ENCODE measurements at places on chromosomes 11 and 22.

DNA sequence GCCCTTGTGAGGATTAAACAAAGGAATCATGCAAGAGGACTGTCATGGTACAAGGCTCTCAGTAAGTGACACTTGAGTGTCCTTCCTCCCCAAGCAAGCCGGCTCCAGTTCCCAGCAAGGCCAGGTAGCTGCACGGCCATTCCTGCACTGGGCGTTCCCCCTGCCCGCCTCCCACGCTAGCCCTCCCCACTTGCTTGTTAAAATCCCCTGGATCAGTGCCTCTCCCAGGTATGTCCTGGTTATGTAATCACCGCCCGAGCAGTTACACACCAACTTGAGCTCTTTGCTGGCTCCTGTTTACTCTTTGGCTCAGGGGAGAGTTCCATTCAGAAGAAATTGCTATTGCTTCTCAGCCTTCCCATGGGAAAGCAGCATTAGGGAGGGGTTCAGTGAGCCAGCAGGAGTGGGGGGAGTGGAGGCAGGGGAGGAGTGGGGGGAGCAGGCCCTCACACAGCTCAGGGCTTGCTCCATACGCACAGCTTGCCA is 19.4 kb upstream of the MYEOV start:
- DNase-seq = no peak

DNA sequence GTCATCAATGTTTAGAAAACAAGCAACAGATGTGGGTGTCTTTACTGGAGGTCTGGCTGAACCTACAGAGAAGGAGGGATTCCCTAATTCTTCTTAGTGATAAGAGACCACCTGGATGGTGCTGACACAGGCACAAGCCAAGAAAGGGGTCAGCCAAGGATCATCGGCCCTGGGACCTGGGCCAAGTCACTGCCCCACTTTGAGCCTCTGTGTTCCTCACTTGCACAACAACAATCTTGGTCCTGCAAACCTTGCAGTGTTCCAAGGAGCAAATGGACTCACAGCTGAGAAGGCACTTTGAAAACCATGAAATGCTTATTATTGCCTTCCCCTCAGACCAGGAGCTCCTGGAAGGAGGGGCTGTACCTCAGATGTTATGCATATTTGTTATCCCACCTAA is 7.0 kb upstream of the KCNE3 start:
- no peak for DNase-seq

GRCh38 chr11:47506795-47507562 is 46.0 kb downstream of the CELF1 start:
- DNase-seq = no peak

DNA sequence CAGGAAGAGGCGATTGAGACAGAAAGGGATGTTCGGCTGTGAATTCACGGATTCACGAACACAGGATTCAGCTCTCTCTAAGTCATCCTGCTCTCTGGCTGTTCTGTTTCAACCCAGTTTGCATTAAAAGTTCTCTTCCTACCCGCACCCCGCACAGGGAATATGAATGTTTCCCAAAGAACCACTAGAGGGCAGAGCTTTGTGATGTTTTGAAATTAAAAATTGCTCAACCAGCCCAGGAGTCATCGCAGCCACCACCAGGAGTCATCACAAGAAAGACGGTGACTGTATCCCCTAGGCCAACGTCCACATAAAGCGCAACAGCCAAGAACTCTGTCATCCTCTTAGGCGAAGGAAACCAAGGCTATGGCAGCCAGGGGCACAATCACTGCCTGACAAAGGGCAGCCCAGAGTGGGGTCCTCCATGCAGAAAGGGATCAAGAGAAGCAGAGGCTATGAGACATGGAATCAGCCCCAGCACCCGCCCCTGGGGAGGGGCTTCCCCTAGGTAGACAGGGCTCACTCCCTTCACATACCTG is 122.4 kb downstream of the WT1 start:
- DNase-seq = no peak

GRCh38 chr22:49087198-49087597 is 740.5 kb downstream of the BRD1 start:
- DNase-seq = no peak

- no peak for DNase-seq
Measured at GRCh38 chr22:50670513-50670912, 2.1 kb upstream of the SHANK3 start.

- DNase-seq = no peak
Measured at GRCh38 chr11:72940417-72940816, 126.2 kb downstream of the ATG16L2 start.

- DNase-seq = no peak
Measured at GRCh38 chr11:68935516-68936357, 32.0 kb downstream of the IGHMBP2 start.

- no peak for DNase-seq
Measured at GRCh38 chr11:1870721-1871466, 18.0 kb downstream of the LSP1 start.

- no peak for DNase-seq
Measured at GRCh38 chr11:48109046-48109666, 107.5 kb upstream of the OR4B1 start.

Measured in activated B cell treated with CpG ODN at 0.5 μM for 24 hours (primary cell).